A549 treated with Hydrocortisone at 1 μM for 4 hours (cell line): ENCODE measurements at places on chromosomes 5 and 9. TPM values are rescaled to one million over a fixed set of nuclear protein-coding genes. Genes with fewer than 3 reads are reported as not detected.

Gene BARHL1
- not detected in 5 replicates for total RNA-seq

Gene PCDH12
- 0.03 to 0.06 TPM in 2 of 5 replicates, not detected in the others for total RNA-seq

Gene RNF180
- total RNA-seq: 0.22 to 0.40 TPM (median 0.32 TPM) in 5 replicates

Gene TTC16
- total RNA-seq: 0.03 to 0.12 TPM (median 0.03 TPM) in 4 of 5 replicates, not detected in the other

Gene NCBP1
- total RNA-seq: 23.8 to 27.8 TPM (median 26.1 TPM) in 5 replicates

Gene IL4
- total RNA-seq: not detected in 5 replicates

Gene ANKRD31
- 0.03 to 0.07 TPM (median 0.05 TPM) in 5 replicates for total RNA-seq

Gene WHRN
- total RNA-seq: 5.1 to 7.3 TPM (median 6.4 TPM) in 5 replicates

Gene TRIM14
- total RNA-seq: 10.9 to 15.0 TPM (median 13.8 TPM) in 5 replicates

Gene CA9
- total RNA-seq: 4.3 to 7.6 TPM (median 7.1 TPM) in 5 replicates

Gene F2RL2
- 2.9 to 4.0 TPM (median 2.9 TPM) in 5 replicates for total RNA-seq

Gene CLIC3
- 2.3 to 5.7 TPM (median 4.6 TPM) in 5 replicates for total RNA-seq

Gene GPR151
- not detected in 5 replicates for total RNA-seq

Gene CDO1
- not detected in 5 replicates for total RNA-seq

Gene KYAT1
- total RNA-seq: 10.0 to 13.9 TPM (median 13.5 TPM) in 5 replicates

Gene EQTN
- total RNA-seq: not detected in 5 replicates

Gene GIN1
- 4.1 to 6.9 TPM (median 4.1 TPM) in 5 replicates for total RNA-seq

Gene SHISAL2B
- not detected in 5 replicates for total RNA-seq

Gene TLN1
- total RNA-seq: 111 to 160 TPM (median 122 TPM) in 5 replicates

Gene RNF208
- 1.2 to 1.9 TPM (median 1.7 TPM) in 5 replicates for total RNA-seq

Gene ABHD17B
- total RNA-seq: 15.3 to 17.2 TPM (median 16.2 TPM) in 5 replicates

Gene TMEM215
- 0.02 TPM in 1 of 5 replicates, not detected in the others for total RNA-seq

Gene ELAVL2
- total RNA-seq: 0.02 to 0.05 TPM (median 0.02 TPM) in 3 of 5 replicates, not detected in the others

Gene IL3
- not detected in 5 replicates for total RNA-seq

Gene TTF1
- 13.3 to 16.2 TPM (median 14.3 TPM) in 5 replicates for total RNA-seq

Gene SLC35D2
- 17.7 to 21.2 TPM (median 20.7 TPM) in 5 replicates for total RNA-seq

Gene CDKN2B-AS1
- not detected in 5 replicates for total RNA-seq

Gene ARID3C
- 0.21 to 0.25 TPM (median 0.22 TPM) in 5 replicates for total RNA-seq

Gene LURAP1L
- total RNA-seq: 23.4 to 31.9 TPM (median 28.3 TPM) in 5 replicates

Gene EFNA5
- total RNA-seq: 18.1 to 23.1 TPM (median 20.5 TPM) in 5 replicates

Gene FAM174A
- 10.9 to 14.6 TPM (median 13.0 TPM) in 5 replicates for total RNA-seq

Gene SLC46A2
- total RNA-seq: not detected in 5 replicates

Gene HBEGF
- total RNA-seq: 5.6 to 7.5 TPM (median 6.5 TPM) in 5 replicates

Gene ST8SIA4
- 0.18 to 0.33 TPM (median 0.23 TPM) in 5 replicates for total RNA-seq

Gene FBN2
- 12.6 to 23.1 TPM (median 18.3 TPM) in 5 replicates for total RNA-seq

Gene CNTLN
- 3.9 to 6.5 TPM (median 5.3 TPM) in 5 replicates for total RNA-seq

Gene CDX1
- total RNA-seq: not detected in 5 replicates

Gene SLC6A18
- not detected in 5 replicates for total RNA-seq

Gene PCDHA6
- total RNA-seq: 0.05 to 0.08 TPM (median 0.08 TPM) in 3 of 5 replicates, not detected in the others

Gene HARS2
- total RNA-seq: 34.4 to 44.5 TPM (median 36.9 TPM) in 5 replicates

Gene QRFP
- total RNA-seq: not detected in 5 replicates

Gene CENPH
- total RNA-seq: 26.0 to 31.0 TPM (median 28.8 TPM) in 5 replicates

Gene RCL1
- 46.6 to 52.4 TPM (median 47.8 TPM) in 5 replicates for total RNA-seq

Gene PRRT1B
- total RNA-seq: 0.14 to 0.61 TPM (median 0.30 TPM) in 5 replicates

Gene FAM53C
- 19.7 to 21.5 TPM (median 19.9 TPM) in 5 replicates for total RNA-seq

Gene PCDHAC2
- total RNA-seq: 3.3 to 4.9 TPM (median 3.7 TPM) in 5 replicates

Gene HK3
- 0.05 to 0.18 TPM (median 0.10 TPM) in 3 of 5 replicates, not detected in the others for total RNA-seq

Gene CTSV
- 12.9 to 15.2 TPM (median 14.4 TPM) in 5 replicates for total RNA-seq

Gene STING1
- total RNA-seq: 0.66 to 0.97 TPM (median 0.91 TPM) in 5 replicates

Gene HSPB3
- total RNA-seq: 0.23 TPM in 1 of 5 replicates, not detected in the others

Gene REEP5
- 126 to 168 TPM (median 153 TPM) in 5 replicates for total RNA-seq

Gene BAAT
- total RNA-seq: 0.24 to 0.49 TPM (median 0.34 TPM) in 5 replicates

Gene ASB6
- total RNA-seq: 23.2 to 25.0 TPM (median 24.4 TPM) in 5 replicates
